ENCODE measurements at places on chromosomes 7 and 10.
A peak's percentile ranks its signal among the peaks of the same experiment; 100 is the strongest.

DNA sequence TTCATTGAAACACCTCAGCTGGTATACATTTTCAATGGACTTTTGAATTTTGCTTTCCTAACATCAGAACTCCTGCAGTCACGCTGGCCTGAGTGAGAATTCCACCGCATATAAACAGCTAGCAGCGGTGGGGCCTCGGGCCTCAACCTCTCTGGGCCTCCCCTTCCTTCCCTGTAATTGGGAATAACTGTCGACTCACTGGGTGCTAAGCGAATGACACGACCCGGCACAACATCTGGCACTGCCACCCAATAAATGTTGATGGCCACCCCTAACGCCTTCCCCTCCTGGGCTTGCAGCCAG lies 670 bp downstream of the RCC1L start:
- no peak for DNase-seq

GRCh38 chr10:35225204-35225603 lies 98.6 kb downstream of the CREM start:
- DNase-seq: peak; percentile 3

DNA sequence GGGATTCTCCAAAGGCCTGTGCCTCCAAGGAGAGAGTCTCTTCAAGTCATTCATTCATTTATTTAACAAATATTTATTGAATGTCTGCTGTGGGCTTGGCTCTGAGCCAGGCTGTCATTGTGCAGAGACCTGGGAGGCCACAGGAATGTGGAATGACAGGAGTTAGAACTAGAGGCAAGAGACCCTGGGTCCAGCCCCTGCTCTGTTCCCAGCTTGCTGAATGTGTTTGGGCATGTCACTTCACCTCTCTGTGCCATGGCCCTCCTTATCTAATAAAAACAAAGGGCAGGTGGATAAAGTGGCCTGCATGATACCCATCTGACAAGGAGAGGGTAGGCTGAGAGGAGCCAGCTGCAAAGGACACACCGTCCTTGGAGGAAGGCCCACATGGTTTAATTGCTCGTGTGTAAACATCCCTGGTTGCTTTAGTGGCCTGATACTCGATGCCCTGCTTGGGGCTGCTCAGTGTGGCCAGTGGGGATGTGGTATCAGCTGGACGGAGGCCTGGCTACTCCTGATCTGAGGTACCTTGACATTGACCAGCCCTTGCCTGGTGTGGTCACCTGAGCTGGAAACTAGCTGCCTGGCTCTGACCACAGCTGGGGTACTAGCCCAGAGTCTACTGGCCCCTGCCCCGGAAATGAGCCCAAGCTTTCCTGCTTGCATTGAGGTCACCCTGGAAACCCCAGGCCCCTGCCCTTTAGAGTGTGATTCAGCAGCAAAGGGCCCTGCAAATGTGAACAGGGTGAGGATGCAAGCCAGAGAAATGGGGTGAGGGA lies 116.2 kb downstream of the CDH23 start:
- no peak for DNase-seq

GRCh38 chr10:5573968-5574641 lies 49.3 kb downstream of the CALML3 start:
- DNase-seq: no peak

- DNase-seq: no peak
Observed at GRCh38 chr7:92944633-92945032, 108.3 kb upstream of the CDK6 start.

- no peak for DNase-seq
Observed at GRCh38 chr10:969473-970150, 18.6 kb upstream of the GTPBP4 start.

GRCh38 chr10:113753020-113753692 lies 1.7 kb downstream of the PLEKHS1 start:
- DNase-seq: peak; percentile 33

DNA sequence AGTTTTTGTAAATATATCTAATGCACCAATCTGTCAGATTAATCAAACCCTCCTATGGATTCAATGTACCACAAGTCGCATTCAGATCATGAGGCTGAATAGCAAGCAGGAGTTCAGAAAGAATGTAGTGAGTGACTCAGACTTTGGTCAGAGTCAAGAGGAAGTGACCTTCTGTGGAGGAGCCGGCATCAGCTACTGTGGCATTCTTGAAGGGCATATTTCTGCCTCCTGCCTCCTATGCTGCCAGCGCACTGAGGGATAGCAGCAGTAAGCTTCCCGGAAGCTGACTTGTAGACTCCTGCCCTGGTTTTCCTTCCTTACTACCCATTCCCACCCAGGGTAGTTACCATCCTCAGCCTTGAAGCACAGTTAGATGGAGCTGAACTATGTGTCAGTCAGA lies 867.5 kb downstream of the NRG3 start:
- DNase-seq: peak; percentile 69

GRCh38 chr7:75536491-75536890 lies 44.4 kb downstream of the SPDYE5 start:
- no peak for DNase-seq

- DNase-seq: no peak
Observed at GRCh38 chr7:158530800-158531609, 56.6 kb downstream of the PTPRN2 start.

DNA sequence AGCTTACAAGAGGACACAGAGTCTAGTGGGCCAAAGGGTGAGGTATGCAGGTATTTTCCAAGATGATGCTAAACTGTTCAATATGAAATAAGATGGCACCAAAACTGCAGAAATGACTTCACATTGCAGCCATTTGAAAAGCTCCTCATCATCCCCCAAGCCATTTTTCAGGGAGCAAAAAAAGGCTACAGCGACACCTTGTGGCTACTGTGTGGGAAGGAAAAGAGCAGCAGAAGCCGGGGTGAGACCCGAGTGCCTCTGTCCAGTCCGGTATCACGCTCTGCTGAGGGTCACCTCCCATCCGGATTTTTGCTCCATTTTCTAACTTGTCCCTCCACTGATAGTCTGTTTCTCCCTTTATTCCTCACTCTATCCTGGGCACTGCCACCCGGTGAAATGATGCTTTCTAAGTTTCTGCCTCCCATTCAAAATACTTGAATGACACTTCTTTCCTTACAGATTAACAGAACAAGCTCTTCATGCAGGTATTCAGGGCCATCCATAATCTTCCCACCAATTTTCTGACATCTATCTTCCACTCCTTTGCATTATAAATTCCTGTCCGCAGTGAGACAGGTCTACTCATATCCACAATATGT lies 220.2 kb downstream of the DGKI start:
- DNase-seq: peak; percentile 73

GRCh38 chr7:70728872-70729552 lies 402.9 kb upstream of the GALNT17 start:
- no peak for DNase-seq

- DNase-seq: no peak
Observed at GRCh38 chr10:57202356-57202755, 841.3 kb upstream of the ZWINT start.

DNA sequence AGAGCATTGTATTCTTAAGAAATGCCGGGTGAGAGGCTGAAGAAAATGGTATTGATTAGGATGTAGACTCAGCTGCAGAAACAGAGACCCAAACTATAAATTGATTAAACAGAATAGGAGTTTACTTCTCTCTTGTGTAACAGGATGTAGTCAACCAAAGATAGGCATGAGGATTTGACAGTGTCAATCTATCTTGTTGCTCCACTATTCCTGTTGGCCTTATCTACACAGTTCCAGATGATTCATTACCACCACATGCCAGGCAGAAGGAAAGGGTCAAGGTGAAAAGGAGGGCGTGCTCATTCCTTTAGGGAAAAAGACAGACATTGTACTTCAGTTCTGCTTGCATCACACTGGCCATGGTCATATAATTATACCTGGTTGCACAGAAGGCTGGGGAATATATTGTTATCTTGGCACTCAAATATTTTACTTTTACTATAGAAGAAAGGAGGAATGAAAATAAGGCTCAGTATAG lies 11.9 kb upstream of the DMTF1 start:
- DNase-seq: no peak

- DNase-seq: no peak
Observed at GRCh38 chr7:81393018-81393417, 376.8 kb downstream of the HGF start.

- DNase-seq: no peak
Observed at GRCh38 chr10:92146107-92146506, 144.8 kb downstream of the CPEB3 start.

GRCh38 chr7:142431491-142431890 lies 173.6 kb upstream of the PRSS58 start:
- DNase-seq: no peak

DNA sequence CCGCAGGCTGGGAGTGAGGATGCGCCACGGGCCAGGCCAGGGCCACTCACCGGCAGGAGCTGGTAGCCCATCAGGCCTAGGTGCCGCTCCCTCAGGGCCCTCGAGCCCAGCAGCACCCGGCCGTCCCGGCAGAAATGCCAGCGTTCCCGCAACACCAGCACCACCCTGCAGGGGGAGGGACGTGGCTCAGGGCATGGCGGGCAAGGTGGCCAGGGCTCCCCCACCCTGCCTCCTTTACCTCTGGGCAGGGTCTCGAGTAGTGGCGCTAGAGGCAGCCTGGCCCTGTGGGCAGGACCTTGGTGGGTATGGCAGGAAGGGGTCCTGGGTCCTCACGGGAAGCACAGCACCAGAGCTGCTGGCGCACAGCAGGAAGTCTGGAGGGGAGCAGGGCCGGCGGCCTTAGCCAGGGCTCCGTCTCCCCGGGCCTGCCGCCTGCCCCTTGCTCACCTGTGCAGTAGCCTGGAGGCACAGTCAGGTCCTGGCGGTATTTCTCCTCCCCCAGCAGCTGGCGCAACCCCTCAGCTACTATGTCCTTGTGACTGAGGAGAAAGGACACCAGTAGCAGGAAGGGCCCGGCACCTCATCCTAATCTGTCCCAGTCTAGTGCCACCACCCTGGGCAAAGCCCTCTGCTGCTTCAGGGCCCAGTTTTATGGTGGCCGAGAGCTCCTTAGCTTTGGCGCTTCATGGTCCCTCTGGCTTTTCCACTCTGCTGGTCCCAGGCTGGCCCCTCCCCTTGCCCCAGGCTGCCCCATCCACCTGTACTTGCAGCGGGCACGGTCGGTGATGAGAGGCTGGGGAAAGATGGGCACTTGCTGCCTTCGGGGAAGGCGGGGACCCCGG lies 3.5 kb downstream of the FASTK start:
- DNase-seq: no peak

DNA sequence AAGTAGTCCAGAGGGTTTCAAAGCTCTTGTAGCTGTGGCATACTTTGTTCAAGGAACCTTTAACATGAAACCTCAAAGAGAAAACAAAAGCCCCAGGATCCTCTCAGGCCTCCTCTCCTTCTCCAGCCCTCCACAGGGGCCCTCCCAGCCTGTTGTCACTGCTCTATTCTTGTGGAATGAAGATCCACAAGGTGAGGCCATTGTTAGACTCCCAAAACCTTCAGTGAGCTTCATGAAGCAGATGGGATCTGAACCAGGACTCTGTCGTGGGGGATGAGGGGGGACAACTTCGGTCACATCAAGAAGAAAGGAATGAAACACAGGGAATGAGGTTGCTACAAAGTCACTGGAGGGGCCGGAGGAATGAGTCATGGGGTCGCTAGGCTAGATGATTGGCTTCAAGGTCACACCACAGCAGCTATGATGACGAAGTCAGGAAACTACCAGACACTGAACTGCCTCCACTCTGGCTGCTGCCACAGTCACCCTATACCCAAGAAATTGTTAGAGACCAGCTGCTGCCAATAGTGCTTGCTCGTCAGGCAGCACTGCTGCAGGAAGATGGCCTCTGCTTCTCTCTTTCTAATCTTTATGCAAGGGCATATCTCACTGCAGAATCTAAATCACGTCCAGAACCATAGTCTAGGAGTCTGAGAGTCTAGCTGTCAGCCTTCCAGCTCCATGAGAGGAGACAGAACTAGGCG lies 208.8 kb downstream of the HIBADH start:
- DNase-seq: no peak

- DNase-seq: peak; percentile 1
Observed at GRCh38 chr7:64744680-64745079, 49.5 kb upstream of the ZNF138 start.

DNA sequence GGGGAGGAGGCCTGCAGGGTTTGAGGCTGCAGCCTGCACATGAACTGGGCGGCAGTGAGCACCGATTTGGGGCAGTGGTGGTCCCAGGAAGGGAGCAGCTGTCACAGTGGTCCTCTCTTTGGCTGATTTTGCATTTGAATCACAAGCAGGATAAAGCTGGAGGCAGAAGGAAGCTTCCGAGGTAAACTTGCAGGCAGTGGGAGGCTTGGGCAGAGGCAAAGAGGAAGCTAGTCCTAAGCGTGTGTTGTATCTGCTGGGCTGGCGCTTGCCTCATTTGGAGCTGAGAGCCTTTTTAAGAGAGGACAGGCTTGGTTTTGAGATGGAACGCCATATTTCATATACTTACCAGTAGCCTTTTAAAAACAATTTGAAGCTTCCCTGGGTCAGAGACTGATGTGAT lies 177.2 kb upstream of the PODXL start:
- DNase-seq: no peak

- no peak for DNase-seq
Observed at GRCh38 chr7:151290355-151290760, 41.9 kb upstream of the SMARCD3 start.

GRCh38 chr7:128267595-128267924 lies 26.5 kb downstream of the LEP start:
- DNase-seq: no peak

GRCh38 chr10:34964166-34964800 lies 125.9 kb downstream of the CUL2 start:
- DNase-seq: no peak

DNA sequence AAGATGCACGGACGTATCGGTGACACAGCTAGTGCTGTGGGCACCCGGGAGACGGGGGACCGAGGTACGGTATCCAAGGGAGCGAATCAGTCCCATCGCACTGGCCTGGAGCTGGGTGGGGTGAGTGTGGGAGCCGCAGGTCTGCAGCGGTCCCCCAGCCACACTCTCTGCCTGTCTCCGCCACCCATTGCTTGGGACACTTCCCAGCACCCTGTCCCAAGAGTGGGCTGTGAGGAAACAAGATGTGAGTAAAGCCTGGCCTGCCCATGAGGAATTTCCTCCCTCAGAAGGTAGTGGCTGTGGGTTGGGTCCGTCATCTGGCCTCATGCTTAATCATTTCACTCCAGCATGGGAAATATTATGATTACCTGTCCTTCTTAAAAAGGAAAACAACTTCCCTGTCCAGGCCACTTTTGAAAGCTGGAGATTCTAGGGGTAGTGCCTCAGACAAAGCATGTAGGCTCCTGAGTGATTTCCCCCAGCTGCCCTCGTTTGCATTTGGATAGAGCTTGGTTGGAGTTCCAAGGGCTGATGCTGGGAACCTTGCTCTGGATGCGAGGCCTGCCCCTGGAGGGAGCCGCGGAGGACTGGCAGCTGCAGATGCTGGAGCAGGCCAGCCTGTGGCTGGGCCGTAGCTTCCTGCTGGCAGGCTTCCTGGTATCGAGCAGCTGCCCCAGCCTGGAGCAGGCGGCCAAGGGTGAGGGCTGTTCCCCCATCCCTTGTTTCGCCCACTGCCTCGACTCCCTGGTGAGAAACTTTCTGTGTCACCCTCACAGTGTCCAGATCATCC lies 6.2 kb upstream of the ACTR3C start:
- no peak for DNase-seq

Measured in MCF 10A (cell line).